ENCODE measurements at places on chromosomes 7 and 10.

GRCh38 chr10:74752371-74753040, 73.9 kb upstream of the KAT6B start:
- DNase-seq = no peak

DNA sequence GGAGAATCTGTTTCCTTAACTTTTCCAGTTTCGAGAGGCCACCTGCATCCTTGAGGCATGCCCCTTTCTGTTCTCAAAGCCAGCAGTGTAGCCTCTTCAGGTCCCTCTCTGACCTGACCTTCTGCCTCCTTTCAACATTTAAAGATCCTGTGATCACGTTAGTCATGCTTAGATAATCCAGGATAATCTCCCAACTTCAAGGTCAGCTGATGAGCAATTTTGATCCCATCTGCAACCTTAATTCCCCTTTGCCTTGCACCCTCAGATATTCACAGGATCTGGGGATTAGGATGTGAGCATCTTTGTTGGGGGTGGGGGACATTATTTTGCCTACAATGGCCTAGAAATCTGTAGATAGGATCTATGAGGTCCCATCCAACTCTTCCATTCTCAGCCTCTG, 8.0 kb downstream of the HKDC1 start:
- no peak for DNase-seq

DNA sequence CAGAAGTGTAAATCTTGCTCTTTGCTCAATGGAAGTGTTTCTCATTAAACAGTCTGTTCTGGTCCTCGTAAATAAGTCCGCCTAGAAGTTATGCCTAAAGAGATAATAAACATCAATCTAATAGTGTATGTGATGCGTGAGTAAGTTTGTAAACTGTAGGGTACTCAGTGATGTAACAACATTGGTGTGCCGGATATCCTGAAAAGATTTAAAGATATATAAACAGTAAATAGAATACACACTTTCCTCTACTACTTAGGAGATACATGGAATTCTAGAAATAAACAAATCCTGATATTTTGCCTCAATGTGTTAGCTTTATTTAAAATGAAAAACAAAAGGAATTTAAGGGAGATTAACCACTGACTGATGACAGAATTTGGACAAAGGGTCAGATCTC, 123.5 kb downstream of the AHR start:
- DNase-seq = no peak

GRCh38 chr7:127666602-127667001, 14.6 kb downstream of the SND1 start:
- no peak for DNase-seq

- DNase-seq = no peak
Measured at GRCh38 chr7:94623820-94624219, 32.1 kb downstream of the SGCE start.

- no peak for DNase-seq
Measured at GRCh38 chr7:101465576-101466196, 103.0 kb downstream of the COL26A1 start.

DNA sequence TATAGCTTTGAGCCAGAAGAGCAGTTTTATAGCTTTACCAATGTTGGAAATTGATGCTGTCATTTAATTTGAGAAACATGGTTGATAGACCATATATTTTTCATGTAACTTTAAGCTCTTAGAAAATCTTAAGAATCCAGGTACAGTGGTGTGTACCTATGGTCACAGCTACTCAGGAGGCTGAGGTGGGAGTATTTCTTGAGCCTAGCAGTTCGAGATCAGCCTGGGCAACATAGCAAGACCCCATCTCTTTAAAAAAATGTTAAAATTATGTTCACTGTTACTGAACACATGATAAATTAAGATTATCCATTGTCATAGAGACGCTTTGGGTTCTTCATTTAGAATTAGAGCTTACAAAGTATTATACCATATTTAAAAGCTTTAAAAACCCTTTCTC, 18.2 kb downstream of the REEP3 start:
- DNase-seq = no peak

DNA sequence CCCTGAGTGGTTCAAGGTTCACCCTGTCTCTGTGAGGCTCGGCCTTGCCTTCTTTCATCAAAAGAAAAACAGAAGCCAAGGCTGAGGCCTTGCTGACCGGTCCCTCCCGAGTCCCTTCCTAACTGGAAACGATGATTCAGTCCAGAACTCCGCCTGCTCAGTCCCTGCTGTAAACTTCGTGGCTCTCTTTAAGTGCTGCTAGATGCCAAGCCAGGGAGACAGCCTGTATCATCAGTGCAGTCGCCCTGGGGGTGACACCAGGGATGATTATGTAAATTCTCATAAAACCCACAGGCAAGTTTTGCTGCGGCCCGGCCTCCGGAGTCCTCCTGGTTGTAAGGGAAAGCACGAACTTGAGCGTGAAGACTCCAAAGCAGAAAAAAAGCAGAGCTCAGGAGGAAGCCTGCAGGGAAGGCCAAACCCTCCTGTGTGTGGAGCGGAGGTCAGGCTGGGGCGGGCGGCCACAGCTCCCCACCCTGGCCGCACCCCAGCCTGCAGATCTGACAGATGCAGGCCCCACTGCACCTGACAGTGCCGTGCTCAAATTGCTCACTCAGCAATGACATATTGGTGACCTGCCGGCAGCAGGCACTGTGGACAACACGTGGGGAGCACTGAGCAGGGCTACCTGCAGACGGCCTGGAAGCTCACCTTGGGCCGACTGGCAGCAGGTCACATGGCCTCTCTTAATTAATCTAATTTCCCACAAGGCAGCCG, 123.4 kb downstream of the DYNC2I1 start:
- no peak for DNase-seq

DNA sequence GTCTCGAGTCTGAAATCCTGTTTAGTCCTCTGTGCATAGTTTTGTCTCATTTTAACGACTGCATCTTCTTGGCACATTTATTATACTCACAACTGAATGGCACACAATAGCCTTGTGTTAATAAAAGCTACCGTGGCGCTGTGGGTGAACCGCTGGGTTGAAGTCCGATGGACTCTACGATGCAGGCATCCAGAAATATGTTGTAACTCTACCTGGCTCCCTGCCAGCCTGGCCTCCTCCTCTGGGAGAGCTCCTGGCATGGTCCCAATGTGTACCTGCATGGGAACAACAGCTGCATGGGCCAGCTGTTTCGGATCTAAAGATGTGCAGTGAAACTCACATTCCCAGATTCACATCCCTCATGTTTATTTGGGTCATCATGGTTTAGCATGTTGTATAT, 3.7 kb upstream of the DPYSL4 start:
- no peak for DNase-seq

GRCh38 chr7:139635526-139636302, 112.2 kb downstream of the CLEC2L start:
- DNase-seq = no peak

GRCh38 chr7:12436896-12437535, 33.4 kb upstream of the VWDE start:
- DNase-seq = no peak

DNA sequence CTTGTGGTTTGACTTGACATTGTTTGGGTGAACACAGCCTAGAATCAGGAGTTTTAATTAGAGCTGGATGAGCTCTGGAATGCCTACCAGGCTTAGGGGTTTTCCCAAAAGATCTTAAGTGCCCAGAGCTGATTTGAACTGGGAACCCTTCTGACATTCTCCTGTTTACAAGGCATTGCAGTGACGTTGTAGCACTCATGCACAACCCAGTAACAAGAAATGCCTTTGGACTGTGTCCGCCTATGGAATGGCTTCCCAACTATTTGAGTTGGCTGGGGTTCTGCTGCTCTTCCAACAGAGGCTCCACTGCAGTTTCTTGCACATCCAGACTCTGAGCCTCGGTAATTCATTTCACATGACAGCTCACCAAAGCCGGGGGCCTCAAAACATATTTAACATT, 76.7 kb upstream of the MKX start:
- no peak for DNase-seq

- DNase-seq = no peak
Measured at GRCh38 chr7:41378156-41378555, 324.7 kb downstream of the INHBA start.

GRCh38 chr10:77530011-77530410, 107.6 kb downstream of the KCNMA1 start:
- DNase-seq = no peak

DNA sequence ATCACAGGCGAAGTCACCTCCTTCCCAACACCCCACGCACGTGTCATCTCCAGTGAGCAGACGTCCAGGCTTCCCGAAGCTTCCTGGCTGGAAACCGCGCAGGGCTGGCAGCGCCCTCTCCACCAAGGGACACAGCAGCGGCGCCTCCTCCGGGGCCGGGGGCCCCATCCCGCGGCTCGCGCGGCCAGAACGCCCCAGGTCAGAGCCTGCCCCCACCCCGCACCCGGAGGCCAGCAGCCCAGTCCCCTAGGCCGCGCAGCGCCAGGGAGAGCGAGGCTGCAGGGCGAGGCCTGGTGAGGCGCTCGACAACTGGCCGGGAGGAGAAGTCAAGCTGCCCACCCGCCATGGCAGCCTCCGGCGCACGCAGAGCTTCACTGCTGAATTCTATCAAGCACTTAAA, 247.0 kb downstream of the SEMA3D start:
- DNase-seq = no peak

Data from amygdala (tissue), 56 donors.